ENCODE measurements at places on chromosomes 5 and 9. TPM values are rescaled to one million over a fixed set of nuclear protein-coding genes. Genes with fewer than 3 reads are reported as not detected.

SHISAL2B gene
- not detected for total RNA-seq

PCDHA7 gene
- not detected for total RNA-seq

OMD gene
- total RNA-seq = not detected

ANKRA2 gene
- 19.7 TPM for total RNA-seq

ELOVL7 gene
- total RNA-seq = 1.1 TPM

IL5 gene
- total RNA-seq = 7.0 TPM

TAF11L5 gene
- total RNA-seq = not detected

All from activated CD4-positive, alpha-beta T cell treated with anti-CD3 and anti-CD28 coated beads, Interleukin-2, amount 10 ng/mL, durations not matched to agents 24 days and 14 days (primary cell).